ENCODE measurements at places on chromosomes 13 and 19. TPM values are rescaled to one million over a fixed set of nuclear protein-coding genes. Genes with fewer than 3 reads are reported as not detected.
A peak's percentile ranks its signal among the peaks of the same experiment; 100 is the strongest.

SLC46A3 gene
- total RNA-seq = 7.6 TPM

ERICH4 gene
- not detected for total RNA-seq

GRK1 gene
- total RNA-seq = not detected

S1PR2 gene
- total RNA-seq = 4.7 TPM

CASP14 gene
- 0.39 TPM for total RNA-seq

TNFRSF19 gene
- total RNA-seq = 44.5 TPM

CLEC11A gene
- total RNA-seq = 149 TPM

KCNK6 gene
- total RNA-seq = 0.12 TPM

ZNF626 gene
- 10.9 TPM for total RNA-seq

- peak; percentile 36 for DNase-seq
These were observed 8.4 kb downstream of the NPHS1 start for GRCh38 chr19:35843676-35844481.

GRCh38 chr19:17125062-17125727 lies 49.6 kb downstream of the MYO9B start:
- peak; percentile 71 for DNase-seq

DNA sequence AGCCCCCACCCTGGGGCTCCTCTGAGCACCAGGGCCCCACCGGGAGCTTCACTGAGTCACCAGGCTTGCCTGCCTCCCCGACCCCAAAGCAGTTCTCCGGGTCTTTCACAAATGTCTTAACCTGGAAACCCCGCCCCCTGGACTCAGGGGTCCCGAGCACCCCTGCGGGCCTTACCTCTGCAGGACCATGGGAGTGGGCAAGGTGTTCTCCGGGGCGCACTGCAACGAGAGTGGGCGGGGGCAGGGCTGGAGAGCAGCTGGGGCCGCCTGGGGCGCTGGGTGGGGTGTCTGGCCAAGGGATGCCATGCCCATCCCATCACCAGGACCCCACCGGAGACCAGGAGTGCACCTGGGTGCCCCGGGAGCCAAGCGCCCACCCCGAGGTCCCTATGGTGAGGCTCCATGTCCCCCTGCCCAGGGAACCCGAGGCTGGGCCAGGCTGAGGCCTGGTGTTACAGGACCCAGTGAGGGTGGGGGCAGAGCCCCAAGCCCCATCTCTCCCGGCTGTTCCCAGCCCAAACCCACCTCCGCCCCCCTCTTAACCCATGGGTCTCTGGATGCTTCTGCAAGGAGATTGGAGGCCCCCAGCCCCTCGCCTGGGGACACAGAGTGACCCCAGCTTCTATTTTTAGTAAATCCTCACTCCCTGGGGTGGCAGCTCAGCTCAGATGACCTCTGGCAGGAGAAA lies 10.9 kb downstream of the MKNK2 start:
- no peak for DNase-seq

- no peak for DNase-seq
These were observed 4.2 kb downstream of the PDE4C start for GRCh38 chr19:18221815-18222725.

DNA sequence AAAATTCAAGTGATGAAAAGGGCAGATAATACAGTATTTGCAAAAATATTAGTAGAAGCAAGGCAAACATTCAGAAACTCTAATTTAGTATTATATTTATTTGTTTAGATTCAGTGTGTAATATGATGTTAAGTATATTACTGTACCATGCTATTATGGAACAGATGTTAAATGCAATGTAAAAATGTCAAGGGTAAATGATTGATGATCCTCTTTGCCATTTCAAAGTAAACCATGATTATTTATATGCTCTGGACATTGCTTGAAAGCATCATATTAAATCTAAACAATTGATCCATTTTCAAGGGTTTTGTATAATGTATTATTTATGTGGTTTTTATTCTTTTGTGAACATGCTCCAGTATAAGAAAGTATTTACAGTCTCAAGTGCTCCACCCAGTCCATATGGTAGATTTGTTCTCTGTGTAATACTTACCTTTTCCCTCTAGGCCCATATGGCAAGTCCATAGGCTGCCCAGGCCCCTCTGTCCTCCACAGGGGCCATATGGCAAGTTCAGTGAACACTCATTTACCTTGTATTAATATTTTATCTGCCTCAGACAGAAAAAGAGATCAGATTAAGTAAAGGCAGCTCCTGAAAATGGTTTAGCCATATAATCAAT lies 353.5 kb downstream of the DACH1 start:
- DNase-seq = no peak

GRCh38 chr13:44292545-44292944 lies 81.1 kb upstream of the SERP2 start:
- no peak for DNase-seq

DNA sequence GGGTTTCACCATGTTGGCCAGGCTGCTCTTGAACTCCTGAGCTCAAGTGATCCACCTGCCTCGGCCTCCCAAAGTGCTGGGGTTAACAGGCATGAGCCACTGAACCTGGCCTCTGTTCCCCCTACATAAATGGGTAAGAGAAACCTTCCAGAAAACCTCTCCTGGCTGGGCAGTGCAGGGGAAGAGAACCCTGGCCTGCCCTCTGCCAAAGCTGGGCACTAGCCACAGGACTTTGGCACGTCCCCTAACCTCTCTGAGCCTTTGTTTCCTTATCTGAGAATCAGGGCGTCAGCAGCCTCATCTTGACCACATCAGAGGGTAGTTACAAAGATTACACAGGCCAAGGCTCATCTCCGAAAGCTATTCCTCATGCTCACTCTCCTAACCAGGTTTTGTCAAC lies 2.2 kb downstream of the SBSN start:
- no peak for DNase-seq

GRCh38 chr19:33403221-33403972 lies 29.9 kb downstream of the CEBPG start:
- DNase-seq = no peak

GRCh38 chr19:51822325-51822724 lies 27.4 kb downstream of the FPR3 start:
- peak; percentile 45 for DNase-seq

DNA sequence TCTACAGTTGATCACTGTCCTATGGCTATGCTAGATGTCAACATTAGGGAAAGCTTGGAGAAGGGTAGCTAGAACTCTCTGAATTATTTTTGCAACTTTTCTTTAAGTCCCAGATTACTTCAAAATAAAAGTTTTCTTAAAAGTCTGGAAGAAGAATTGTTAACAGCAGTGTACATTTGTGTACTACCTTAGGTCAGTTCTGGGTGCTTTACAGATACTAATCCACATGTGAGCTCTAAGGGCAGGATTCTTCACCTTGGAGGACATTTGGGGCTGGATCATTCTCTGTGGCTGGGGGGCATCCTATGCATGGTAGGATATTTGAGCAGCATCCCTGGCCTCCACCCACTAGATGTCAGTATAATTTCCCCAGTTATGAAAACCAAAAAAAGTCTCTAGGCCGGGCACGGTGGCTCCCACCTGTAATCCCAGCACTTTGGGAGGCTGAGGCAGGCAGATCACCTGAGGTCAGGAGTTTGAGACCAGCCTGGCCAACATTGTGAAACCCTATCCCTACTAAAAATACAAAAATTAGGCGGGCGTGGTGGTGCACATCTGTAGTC lies 2.8 kb downstream of the BRME1 start:
- DNase-seq = peak; percentile 33

DNA sequence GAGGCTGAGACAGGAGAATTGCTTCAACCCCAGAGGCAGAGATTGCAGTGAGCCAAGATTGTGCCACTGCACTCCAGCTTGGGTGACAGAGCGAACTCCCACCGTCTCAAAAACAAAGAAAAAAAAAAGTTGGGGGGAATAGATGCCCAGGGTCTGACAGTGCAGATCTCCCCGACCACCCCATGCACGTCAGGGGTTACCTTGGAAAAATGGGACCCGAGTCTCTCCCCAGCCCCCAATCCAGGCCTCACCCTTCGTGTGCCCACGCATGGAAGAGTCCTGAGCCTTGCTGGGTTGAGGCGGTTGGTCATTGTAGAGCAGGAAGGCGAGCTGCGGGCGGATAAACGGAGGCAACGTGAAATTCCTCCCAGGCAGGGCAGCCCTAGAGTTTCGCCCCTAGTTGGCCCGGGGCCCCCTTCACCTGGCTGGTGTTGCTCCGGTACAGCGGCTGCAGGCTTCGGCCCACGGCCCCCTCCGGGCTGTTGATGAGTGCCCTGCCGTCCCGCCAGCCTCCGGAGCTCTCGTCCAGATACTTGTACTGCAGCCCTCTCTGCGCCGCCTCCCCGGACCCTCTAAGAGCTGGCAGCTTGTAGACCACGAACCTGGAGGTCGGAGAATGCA lies 588 bp downstream of the DNASE2 start:
- peak; percentile 32 for DNase-seq

DNA sequence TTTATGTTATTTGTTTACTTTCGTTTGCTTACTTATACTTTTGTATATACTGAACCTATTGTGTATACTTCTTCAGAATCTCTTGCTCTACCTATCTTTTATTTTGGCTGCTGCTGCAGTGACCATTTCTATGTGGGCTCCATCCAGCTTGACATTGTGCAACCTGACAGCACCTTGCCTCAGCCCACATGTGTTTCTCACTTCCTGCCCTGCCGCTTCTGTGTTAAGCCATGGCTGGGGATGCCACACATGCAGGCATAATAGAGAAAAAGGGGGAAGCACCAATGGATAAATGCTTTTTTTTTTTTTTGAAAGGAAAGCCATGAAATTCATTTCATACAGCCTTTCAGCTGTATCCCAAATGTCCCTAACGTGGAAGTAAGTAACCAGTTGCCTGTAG lies 147.6 kb downstream of the RBM26 start:
- no peak for DNase-seq

DNA sequence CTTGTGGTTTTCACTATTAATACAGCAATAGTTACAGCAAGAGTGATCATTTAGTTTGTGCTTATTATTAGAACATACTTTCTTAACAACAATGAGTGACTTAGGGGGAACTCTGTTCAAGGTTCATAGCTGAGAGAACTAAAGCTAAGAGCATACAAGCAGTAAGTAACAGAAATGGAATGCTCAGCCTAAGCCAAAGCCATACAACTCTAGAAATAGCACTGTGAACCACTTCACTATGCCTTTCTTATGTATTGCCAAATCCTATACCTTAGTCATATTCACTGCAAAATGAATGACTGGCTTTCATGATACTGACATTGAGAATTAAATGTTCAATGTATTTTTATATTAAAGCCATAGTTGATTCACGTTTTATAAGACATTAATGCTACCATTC lies 599.7 kb upstream of the SLITRK1 start:
- no peak for DNase-seq

- DNase-seq = no peak
These were observed 8.6 kb downstream of the PPP5C start for GRCh38 chr19:46355234-46356148.

GRCh38 chr13:38718374-38718773 lies 31.5 kb downstream of the FREM2 start:
- DNase-seq = no peak

DNA sequence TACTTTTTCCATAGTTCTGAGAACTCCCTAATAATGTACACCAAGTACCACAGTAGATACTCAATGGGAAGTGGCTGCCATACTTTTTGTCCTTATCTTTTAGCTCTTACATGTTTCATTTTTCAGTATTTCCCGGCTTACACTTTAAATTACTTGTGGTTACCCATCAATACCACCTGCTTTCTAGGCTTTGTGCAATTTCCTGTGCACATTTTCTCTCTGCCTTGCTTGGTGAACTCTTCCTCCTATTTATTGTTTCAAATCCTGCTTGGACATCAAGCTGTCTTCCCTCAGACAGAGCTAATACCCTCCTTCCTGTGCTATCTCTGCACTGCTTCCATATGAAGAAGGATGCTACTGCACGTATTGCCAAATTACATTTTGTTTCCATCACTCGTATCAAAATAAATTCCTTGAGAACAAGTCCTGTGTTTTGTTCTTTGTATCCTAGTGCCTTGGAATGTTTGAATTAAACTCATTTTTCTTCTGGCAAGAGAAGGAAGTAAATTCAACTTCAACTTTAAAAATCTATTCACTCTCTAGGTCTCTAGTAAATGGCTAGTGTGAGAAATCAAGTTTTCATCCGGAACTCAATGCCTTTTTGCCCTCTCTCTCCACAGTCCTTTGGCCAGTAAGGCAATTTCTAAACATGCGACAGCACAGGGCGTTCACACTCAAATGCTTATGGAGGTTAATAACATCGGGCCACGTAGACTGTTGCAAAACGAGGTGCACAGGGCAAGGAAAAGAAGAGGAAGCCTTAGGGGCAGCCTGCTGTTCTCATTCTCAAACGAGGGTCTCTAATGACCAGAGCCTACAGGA lies 5.6 kb downstream of the ZAR1L start:
- DNase-seq = no peak

- DNase-seq = peak; percentile 53
These were observed 162.5 kb downstream of the OLFM4 start for GRCh38 chr13:53191091-53191490.

- DNase-seq = no peak
These were observed 134.1 kb upstream of the SLC10A2 start for GRCh38 chr13:103200118-103200885.

DNA sequence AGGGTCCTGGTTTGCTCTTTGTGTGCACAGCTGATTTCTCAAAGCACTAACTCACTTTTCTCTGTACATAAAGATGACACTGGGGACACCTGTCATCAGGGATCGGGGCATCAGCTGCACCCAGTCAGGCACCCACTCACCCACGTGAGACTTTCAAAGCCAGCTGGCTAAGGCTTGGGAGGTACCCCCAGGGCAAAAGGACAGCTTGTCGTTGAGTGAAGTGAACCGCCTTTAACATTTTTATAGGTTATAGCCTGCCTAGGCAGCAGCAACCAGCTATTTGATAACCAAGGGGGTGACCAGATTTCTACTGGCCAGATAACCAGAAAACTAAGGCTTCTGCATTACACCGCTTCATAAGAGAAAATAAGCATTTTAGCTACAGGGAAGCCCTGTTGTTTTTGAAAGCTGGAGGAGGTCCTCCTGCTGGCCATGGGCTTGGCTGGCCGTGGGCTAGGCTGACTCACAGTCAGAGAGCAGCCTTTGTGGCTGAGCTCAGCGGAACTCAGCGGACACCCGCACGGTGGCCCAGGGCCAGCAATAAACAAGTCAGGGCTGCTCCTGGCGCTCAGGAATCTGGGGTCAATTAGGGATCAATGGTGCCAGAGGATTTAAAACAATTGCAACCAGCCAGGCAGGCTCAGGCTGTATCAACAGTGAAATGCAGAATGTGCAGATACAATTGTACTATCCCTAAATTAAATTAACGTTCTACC lies 57.1 kb downstream of the ALOX5AP start:
- peak; percentile 98 for DNase-seq

DNA sequence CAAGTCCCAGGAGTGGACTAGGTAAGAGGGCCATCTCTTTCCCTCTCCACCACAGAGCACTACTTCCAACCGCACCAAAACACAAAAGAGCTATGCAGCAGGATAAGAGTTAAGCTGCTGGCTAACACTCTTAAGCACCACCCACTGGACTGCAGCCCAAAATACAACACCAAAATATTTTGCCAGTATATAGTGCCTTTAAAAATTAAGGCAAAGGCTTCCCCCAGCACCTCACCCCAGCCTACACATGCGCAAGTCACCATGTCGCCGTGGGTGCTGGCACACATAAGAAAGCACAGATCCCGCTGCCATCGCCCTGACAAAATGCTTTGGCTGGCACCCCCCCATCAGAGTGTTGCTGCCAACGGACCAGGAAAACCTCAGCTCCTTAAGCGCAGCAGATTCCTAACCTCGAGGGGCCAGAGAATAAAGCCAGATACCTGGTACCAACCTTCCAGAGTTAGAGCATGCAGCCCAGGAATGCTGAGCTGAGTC lies 608.3 kb downstream of the PCDH17 start:
- DNase-seq = no peak

GRCh38 chr19:16112778-16113177 lies 1.1 kb downstream of the RAB8A start:
- DNase-seq = no peak

- DNase-seq = peak; percentile 5
These were observed 63.8 kb downstream of the SCEL start for GRCh38 chr13:77599351-77599750.

- DNase-seq = no peak
These were observed 496.7 kb downstream of the GPC6 start for GRCh38 chr13:93723316-93723715.
